Osteocyte (in vitro differentiated cells): ENCODE measurements at places on chromosomes 5 and 9.

DNA sequence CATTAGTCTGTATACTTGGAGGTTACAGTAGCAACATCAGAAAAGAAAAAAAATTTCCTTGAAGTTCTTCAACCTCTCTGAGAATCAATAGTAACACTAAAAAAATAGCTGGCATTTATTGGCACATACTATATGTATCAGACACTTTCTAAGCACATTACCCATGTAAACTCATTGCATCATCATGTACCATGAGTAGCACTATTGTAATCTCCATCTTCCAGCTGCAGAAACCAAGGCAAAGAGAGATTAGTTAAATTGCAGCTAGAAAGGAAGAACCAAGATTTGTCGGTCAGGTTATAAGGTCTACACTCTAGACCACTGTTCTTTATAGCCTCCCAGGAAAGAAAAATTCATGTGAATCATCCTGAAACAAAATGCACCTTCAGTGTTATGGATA is 31.4 kb upstream of the RAB3C start:
- no peak for DNase-seq

DNA sequence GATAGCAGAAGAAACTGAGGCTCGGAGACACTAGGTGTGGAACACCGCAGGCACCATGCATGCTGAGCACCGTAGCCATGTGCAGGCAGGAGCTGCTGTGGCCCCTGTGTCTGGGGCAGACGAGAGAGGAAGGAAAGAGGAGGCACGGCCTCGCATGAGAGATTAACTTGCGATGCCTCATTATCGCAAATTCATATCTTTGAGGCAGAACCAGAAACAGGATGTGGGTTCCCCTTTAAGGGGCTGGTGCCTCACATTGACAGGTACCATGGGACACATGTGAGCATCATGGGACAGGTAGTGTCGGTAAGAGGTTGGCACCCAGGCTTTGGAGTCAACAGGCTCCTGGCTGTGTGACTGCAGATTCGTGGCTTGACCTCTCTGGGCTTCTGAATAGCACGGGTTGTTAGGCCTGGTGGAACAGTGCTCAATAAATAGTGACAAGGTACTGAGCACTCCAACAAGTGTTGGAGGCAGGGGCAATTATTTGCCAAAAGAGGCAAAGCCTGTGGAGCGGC is 40.8 kb downstream of the NAIF1 start:
- DNase-seq, result no peak

DNA sequence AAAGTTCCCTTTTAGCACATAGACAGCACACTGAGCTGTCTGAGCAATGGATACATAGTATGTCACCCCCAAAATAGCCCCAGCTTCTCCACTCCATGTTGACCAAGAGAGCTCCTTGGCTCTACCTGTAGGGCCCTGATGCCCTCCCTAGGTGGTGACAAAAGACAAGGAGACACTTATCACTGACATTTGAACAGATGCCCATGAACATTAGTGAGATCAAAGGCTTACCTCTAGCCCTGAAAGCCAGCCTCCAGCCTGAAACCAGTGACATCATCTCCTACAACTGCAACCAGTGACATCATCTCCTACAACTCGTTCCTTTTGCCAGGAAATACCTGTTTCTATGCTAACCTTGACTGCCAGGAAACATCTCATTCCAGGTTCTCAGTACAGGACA is 122.7 kb downstream of the FSTL4 start:
- DNase-seq, result peak; percentile 36

GRCh38 chr9:9585920-9586319 is 1026.9 kb downstream of the PTPRD start:
- no peak for DNase-seq
